IPS DF 19.7 (cell line): ENCODE measurements at places on chromosomes 2 and 18.

- DNase-seq, result peak; percentile 56
These were observed 7.0 kb downstream of the TAF4B start for GRCh38 chr18:26233208-26233607.

GRCh38 chr2:147642765-147643164, 202.1 kb upstream of the ACVR2A start:
- DNase-seq, result no peak

DNA sequence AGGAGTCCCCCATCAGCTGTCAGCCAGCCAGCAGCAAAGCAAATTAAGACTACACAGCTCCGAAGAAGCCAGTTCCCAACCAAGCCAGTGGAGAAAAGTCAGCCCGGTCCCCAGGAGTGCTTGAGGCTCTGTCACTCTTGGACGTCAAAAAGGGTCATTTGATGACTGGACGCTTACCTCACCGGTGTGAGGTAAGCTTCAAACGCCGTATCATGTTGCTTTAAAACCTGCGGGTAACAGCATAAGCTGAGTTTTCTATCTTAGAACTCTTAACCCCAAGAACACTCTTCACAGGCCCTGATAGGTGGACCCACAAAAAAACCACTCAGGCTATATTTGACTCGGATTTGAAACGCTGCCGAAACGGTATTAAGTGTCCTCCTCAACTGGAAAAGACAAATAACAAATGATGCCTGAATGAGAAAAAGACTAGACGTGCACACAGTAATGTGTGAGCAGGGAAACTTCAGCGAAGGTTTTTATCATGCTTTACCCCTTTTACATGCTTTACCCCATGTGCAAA, 682 bp upstream of the LNPK start:
- no peak for DNase-seq

DNA sequence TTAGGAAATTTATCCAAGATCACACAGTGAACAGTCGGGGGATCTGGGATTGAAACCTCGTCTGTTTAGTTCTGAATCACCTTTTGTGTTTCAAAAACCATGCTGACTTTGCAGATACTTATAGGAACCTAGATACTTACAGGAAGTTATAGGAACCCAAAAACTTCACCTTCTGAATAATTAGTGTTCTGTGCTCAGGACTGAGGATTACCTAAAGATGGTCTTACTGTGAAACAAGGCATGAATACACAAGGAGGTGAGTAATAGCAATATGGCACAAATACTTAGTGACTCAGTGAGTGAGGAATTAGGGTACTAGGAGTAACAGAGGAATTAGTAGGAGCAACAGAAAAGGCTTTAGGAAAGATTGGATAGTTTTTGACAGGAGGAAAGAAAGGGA, 145.5 kb downstream of the LRATD1 start:
- no peak for DNase-seq

GRCh38 chr2:143588746-143589145, 459.5 kb downstream of the ARHGAP15 start:
- DNase-seq, result no peak

DNA sequence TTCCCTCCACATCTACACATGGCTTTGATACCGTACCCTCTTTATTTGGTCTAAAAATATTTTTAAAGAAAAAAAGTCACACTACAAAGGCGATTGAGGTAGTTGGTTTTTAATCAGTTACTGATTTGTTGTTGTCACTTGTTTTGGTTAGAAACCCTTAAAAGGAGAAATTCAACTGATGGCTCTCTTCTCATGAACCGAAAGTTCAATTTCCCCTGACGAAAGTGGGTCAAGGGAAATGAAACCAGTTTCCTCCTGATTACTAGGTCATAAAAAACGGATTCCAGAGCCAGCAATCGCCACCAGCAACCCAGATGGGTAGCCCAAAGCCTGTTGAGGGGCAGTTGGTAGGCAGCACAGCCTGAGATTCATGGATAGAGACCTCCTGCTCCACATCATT, 63.2 kb downstream of the DLGAP1 start:
- no peak for DNase-seq

GRCh38 chr2:68734688-68735525, at the start of gene ARHGAP25:
TSS of gene ARHGAP25 (plus strand) at chr2:68734811. CDS start at chr2:68735200, 389 bp downstream.
- DNase-seq, result no peak

- no peak for DNase-seq
These were observed 7.2 kb downstream of the PTPN4 start for GRCh38 chr2:119766944-119767343.

- DNase-seq, result no peak
These were observed at the start of gene CCDC68 for GRCh38 chr18:54958704-54959625. TSS of gene CCDC68 (minus strand) at chr18:54959461. CDS start at chr18:54942791, 16,670 bp downstream.

GRCh38 chr2:37625156-37625555, 46.3 kb downstream of the CDC42EP3 start:
- no peak for DNase-seq

GRCh38 chr2:150284116-150284515, 203.4 kb downstream of the RND3 start:
- DNase-seq, result no peak

DNA sequence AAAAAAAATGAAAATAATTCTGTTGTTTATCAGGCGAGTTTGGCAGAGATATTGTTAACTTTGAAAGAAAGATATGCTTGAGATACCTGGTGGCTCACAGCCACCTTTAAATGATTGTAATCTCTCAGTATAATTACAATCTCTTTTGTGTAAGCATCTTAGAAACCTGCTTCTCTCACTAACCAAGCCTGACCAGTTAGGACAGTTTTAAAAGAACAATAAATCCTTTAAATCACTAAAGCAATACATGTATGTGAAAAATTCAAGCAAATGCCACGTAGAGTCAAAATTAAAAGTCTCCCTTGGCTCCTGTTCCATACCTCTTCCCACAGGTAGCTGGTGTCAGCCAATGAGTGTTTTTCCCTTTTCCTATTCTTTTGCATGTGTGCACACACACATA, 15.7 kb upstream of the SGPP2 start:
- no peak for DNase-seq

DNA sequence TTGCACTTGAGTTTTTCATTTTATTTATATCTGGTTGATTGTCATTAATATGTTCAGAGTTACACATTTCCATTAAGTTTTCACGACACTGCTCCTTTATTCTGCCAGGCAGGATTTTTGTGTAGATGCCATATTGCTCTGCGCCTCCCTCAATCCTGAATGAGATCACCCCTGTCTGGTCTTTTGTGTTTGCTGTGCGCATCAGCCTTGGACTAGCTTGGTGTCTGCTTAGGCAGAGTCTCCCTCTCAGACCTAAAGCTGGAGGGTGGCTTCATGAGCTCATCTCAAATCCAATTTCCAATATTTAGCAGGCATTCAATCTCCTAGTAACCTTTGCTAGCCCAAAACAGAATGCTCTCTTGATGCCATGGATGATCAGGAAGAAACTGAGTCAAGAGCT, 137.4 kb downstream of the SMAD7 start:
- DNase-seq, result no peak

DNA sequence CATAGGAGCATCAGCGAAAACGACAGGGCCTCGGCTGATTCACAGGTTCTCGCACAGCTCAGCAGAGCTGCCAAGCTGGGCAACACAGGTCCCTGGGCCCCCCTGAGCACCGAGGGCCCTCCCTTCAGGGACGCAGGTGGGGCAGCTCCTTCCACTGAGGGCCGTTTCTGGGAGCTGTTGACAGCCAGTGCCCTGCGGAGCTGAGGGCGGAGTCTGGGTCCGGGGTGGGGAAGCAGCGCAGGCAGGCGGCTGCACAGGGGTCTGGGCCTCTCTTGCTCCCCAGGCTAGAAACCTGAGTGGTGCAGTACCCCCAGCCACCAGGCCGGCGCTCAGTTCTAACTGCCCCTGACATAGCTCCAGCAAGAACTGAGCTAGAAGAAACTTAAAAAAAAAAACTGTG, 65.7 kb downstream of the PXDN start:
- no peak for DNase-seq

DNA sequence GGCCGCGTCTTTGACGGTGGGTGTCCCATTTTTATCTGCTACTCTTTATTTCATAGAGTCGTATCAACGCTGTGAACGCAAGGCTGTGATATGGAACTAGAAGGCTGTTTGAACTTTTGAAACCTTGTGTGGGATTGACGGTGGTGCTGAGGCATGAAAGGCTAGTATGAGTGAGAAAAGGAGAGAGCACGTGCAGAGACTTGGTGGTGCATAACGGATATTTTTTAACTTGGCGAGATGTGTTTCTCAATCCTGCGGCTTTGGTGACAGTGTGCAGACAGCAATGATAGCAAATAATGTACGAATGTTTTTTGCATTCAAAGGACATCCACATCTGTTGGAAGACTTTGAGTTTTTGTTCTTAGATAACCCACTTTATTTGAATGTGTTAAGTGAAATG, 6.2 kb downstream of the HES6 start:
- no peak for DNase-seq

- DNase-seq, result no peak
These were observed 13.3 kb upstream of the PPP4R1 start for GRCh38 chr18:9627642-9628041.

DNA sequence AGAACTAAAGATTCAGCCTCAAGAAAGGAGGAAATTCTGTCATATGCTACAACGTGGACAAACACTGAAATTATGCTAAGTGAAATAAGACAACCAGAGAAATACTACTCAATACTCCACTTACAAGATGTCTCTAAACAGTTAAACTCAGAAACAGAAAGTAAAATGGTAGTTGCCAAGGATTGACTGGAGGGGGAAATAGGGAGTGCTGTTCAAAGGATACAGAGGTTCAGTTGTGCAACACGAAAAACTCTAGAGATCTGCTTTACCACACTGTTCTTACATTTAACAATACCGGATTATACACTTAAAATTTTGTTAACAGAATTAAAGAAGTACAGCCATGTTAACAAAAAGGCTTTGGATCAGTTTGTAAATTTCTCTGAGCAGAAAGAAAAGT, 39.8 kb upstream of the C2orf15 start:
- DNase-seq, result no peak

DNA sequence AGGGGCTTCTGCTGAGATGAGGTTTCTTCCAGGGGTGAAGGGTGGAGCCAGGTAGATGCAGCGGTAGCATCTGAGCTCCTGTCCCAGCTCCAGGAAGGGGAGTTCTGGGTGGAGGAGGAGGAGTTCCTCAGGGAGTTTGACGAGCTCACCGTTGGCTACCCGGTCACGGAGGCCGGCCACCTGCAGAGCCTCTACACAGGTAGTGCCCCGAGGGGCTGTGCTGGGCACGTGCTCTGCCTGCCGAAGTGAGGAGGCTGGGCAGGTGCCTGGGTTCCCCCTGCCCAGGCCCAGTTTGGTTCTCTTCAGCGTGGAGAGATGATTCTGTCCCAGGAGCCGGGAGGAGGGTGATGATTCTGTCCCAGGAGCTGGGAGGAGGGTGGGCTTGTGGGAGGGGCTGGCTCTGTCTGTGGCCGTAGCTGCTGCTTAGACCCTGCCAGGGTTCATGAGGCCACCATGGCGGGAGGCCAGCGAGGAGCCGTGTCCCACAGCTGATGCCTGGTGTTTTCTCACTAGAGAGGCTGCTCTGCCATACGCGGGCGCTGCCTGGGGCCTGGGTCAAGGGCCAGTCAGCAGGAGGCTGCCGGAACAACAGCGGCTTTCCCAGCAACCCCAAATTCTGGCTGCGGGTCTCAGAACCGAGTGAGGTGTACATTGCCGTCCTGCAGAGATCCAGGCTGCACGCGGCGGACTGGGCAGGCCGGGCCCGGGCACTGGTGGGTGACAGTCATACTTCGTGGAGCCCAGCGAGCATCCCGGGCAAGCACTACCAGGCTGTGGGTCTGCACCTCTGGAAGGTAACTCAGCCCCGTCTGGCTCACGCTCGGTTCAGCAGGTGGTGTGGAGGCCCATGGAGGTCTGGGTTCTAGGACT, 8.2 kb downstream of the CAPN10 start:
- no peak for DNase-seq

GRCh38 chr2:202377207-202377761, 1.2 kb downstream of the BMPR2 start:
- DNase-seq, result no peak

DNA sequence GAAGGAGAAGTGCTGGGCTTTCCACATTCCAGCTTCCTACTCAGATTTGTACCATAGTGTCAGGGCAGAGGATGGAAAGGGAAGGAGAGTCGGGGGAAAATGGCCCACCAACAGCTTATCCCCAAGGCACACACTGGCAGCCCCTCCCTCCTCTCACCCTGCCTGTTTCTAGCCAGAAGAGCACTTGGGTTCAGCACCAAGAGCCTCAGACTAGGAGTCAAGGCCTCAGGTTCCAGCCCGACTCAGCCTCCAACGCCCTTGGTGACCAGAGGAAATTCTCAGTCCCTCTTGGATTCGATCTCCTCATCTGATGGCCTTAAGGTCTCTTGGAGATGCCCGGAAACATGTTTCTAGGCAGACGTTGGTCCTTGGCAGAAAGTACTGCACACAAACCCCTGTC, 53.9 kb downstream of the TNS1 start:
- no peak for DNase-seq

- DNase-seq, result no peak
These were observed 15.5 kb upstream of the ST8SIA5 start for GRCh38 chr18:46772357-46772756.

DNA sequence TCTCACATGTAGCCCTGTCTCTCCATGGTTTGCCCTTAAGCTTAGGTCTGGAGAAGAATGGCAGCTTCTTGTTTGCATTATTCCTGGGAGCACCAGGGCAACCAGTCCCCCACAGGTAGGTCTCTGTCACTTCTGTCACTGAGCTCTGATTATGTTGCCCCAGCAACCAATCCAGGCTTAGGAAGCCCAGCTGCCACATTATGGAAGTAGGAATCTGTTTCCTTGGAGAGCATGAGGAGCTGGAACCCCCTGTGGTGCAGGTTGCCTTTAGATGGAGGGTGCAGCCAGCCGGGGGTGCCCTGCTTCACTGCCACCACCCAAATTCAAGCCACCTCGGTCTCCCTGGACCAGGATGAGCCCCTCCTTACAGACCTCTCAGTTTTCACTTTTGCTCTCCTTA, 4.8 kb downstream of the RESP18 start:
- no peak for DNase-seq

GRCh38 chr2:119715409-119716283, 36.6 kb downstream of the TMEM177 start:
- no peak for DNase-seq

- DNase-seq, result no peak
These were observed 18.5 kb downstream of the WNT10A start for GRCh38 chr2:218899147-218899546.

GRCh38 chr2:232375164-232375563, 3.4 kb upstream of the ALPP start:
- no peak for DNase-seq

GRCh38 chr2:133855526-133855925, 287.3 kb upstream of the NCKAP5 start:
- no peak for DNase-seq

- DNase-seq, result no peak
These were observed 9.1 kb downstream of the TET3 start for GRCh38 chr2:73993778-73994177.

- no peak for DNase-seq
These were observed 325.6 kb downstream of the HRH4 start for GRCh38 chr18:24786027-24786426.
